ENCODE measurements at places on chromosomes 6 and 20.

DNA sequence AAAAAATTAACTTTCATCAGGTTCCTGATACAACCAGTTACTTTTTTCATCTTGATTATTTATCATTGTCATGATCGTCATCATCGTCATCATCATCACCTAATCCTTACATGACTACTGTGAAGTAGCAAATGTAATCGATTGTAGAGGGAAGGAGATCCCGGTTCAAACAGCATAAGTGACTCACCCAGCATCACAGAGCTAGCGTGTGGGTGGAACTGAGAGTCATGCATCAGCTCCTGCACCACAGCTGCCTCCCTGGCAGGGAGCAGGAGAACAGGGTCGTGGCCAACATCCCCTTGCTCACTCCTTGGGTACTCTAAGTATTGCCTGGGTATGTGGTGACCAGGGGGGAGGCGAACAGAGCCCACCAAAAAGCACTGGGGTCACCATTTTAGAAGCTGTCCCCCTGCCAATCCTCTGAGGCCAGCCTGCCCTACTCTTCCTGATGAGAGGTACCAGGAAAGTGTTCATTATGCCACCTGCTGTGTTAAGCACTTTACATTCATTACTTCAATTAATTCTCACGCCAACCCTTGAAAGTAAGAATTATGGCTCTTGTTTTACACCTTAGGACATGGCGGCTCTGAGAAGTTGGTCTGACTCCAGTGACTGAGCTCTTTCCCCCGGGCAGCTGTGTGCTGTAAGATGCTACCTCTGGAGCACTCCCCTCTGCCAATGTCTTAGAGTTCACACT, 425.2 kb downstream of the CD83 start:
- DNase-seq: peak; percentile 38

- no peak for DNase-seq
These were observed 111.0 kb downstream of the BMP7 start for GRCh38 chr20:57155415-57155814.

- no peak for DNase-seq
These were observed 22.7 kb downstream of the LYRM2 start for GRCh38 chr6:89615882-89616281.

DNA sequence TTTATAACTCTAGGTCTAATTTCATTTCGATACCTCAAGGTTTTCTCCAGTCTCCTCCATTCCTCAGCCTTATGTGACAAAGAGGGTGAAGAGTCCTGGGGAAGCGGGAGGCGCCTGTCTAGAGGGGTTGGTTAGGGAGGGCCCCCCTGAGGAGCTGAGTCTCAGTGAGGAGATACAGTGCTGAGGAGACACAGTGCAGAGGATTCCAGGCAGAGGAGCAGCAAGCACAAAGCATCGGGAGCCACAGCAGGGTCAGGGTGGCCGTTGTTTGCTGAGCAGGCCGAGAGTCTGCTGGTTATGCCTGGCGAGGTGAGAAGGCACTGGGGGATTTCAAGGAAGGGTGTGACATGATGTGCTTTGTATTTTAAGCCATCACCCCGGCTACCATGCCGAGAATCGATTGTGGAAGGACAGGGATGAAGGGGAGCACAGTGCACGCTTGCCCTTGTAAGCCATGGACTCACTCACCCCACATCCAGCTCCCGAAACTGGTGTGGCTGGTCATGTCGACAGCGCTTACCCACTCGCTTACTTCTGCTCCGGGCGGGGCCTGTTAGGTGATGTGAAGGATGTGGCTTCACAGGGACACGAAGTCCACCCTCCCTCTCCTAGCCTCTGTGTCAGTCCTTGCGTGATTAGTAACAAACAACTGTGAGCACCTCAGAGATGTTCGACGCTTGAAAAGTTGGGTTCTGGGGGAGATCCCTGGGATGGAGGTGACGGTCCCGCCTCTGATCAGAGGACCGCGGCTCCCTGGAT, 30.2 kb downstream of the FAM50B start:
- DNase-seq: no peak

DNA sequence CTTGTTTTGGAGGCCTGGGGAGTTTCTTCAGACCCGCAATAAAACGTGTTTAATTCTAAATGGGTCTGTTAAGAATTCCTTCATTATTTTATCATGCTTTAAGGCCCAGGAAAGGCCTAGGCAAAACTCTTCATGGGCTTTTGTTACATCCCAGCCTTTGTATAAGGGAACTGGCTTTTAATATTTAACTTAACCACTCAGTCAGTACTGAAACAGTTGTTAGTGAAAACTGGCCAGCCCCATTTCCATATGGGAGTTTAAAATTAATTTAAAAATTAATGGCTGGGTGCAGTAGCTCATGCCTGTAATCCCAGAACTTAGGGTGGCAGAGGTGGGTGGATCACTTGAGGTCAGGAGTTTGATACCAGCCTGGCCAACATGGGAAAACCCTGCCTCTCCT, 213.2 kb upstream of the FKBP1C start:
- no peak for DNase-seq

GRCh38 chr6:7615611-7616383, 25.8 kb downstream of the SNRNP48 start:
- peak; percentile 53 for DNase-seq

DNA sequence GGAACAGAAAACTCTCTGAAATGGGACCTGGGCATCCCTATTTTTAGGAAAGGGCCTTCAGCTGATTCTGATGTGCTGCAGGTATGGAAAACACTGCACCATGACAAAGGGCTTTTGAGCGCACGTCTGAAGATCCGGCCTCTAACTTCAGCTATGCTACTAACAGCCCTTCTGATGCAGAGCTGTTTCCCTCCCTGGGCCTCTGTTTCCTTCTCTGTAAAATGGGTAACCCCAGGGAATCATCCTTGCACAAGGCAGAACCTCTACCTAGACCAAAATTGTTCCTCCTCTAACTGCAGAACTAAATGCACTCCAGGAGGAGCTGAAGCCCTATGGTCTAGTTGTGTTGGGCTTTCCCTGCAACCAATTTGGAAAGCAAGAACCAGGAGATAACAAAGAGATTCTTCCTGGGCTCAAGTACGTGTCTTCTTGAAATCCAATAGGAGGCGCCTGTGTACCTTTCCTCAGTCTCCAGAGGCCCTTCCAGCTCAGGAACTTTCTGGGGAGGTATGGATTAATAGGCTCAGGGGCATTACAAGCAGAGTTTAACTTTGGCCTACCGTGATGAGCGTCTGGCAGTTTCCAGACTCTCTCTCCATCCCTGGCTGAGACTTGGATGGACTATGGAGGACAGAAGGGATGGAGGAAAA, 5.9 kb downstream of the GPX5 start:
- no peak for DNase-seq

- DNase-seq: no peak
These were observed 16.9 kb upstream of the PTCRA start for GRCh38 chr6:42898891-42899361.

DNA sequence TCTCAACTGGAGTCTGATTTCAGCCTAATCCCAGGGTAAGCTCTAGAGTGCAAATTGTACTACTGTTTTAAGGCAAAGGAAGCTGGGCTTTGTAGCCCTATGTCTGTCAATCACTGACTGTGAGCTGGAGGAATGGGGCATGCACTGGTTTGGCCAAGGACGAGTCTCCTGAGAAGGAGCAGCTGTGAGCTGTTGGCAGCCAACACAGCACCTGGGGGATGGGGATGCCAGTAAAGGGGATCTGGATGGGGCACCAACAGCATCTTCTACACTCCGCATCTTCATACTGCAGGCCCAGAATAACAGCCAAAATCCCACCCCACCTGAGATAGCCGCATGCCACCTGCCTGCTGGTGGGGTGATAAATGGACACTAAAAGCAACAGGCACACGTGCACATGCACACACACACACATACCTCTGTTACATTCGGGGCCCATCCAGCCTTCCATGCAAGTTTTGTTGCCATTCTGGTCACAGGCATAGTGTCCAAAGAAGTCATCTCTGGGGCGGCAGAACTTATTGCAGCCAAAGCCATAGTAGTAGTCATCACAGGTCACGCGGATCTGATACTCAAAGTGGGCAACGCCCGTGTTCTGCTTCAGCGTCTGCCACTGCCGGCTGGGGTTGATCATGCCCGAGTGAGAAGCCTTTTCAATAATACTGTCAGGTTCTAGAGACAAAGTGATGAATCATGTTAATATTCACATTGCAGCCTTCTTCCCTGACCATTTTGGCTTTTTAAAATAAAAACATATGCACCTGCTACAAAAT, 15.6 kb downstream of the JAG1 start:
- DNase-seq: no peak

GRCh38 chr20:64047046-64047389, 2.4 kb downstream of the SOX18 start:
- no peak for DNase-seq

- DNase-seq: no peak
These were observed 72.4 kb downstream of the FGD2 start for GRCh38 chr6:37077905-37078296.

GRCh38 chr20:45355209-45356084, 7.2 kb upstream of the SDC4 start:
- no peak for DNase-seq

DNA sequence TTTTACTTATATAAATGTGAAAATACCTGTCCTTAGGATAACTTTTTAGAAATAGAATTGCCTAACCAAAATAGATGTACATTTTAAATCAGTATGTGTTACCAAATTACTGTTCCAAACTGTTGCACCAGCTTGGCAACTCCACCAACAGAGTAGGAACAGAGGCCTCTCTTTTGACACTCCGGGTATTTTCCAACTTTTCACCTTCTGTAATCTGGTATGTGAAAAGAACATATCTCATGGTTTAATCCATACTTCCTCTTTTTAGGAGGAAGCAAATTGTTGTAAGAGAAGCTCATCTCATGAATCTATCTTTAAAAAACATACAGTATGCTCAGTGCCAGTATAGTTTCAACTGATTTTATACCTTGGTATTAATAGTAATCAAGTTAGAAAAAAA, 24.9 kb downstream of the RNF144B start:
- no peak for DNase-seq

GRCh38 chr6:84685983-84686584, 78.3 kb downstream of the TBX18 start:
- DNase-seq: no peak

- no peak for DNase-seq
These were observed 1.4 kb downstream of the RIMS1 start for GRCh38 chr6:71887744-71888230.

DNA sequence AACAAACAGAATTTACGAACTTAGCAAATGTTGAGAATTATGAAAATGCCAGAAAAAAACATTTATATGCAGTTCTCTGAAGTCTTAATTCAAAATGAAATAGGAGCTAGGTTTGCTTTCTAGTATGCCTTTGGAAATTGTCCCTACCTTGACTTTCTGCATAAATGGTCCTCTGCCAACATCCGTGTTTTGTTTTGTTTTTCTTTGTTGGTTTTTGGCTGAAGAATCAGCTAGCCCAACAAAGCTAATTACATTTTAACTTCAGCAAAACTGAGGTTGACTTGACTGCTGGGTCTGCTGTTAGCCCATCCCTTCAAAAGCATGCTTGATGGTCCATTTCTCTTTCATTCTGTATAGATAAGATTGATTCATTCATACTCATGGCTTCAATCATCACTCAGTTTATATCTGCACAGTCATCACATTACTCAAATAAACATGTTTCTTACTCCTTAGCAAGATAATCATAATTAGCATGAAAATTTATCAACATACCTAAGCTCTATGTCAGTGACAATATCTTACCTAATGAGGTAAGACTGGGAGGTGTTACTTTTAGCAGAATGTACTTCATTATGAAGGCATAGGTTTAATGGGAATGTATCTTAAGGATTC, 76.4 kb downstream of the ADGRB3 start:
- no peak for DNase-seq
